Activated T-cell treated with anti-CD3 and anti-CD28 coated beads for 1 hour (primary cell): ENCODE measurements at places on chromosomes 7 and 10.

GRCh38 chr7:122148878-122149277 is 4.8 kb upstream of the AASS start:
- DNase-seq, result no peak

GRCh38 chr10:1356349-1356748 is 300.2 kb downstream of the WDR37 start:
- DNase-seq, result no peak

- DNase-seq, result no peak
Observed at GRCh38 chr7:144481833-144482232, 78.3 kb upstream of the NOBOX start.

DNA sequence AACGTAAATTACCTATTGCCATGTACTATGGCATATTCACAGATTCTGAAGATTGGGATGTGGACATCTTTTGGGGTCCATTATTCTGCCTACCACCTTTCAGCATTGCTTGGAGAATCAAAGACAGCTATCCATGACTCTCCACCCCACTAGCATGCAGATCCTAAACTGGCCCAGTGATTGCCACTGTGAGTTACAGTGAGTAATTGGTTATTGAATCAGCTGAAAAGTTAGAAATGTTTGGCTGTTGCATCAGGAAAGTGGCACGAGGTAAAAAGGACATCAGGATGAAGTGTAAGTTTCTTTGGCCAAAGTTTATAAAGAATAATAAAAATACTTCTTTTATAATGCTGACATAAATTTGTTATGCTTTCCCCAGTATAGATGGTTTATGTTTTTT is 148.2 kb upstream of the ETV1 start:
- no peak for DNase-seq

DNA sequence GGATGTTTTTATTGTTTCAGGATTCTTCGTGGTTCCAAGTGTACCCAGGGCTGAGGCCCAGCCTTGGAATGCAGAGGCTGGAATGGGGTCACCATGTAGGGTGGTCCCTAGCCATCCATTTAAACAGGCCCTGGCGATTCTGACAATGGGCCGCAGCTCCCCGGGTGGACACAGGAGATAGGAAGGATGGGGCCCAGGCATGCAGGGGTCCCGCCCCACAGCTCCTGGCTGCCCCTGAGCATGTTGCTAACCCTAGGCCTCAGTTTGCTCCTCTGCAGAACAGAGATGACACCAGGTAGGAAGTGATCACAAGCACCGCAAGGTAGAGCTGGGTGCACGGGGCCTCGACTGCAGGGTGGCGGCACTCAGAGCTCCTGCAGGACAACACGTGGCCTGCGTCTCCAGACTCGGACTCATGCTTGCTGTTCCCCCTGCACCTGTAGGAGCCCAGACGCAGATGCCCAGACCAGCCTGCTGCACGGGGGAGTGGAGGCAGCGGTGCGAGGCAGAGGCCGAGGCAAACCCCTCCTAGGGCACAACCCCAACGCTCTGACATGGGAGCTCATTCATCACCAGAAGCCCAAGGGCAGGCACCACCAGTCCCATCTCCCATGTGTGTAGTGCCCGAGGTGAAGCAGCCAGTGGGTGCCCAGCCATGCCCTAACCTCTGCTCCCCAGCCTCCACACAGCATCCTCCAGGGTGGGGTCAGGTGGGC is 25.5 kb downstream of the VIPR2 start:
- no peak for DNase-seq

GRCh38 chr7:109029866-109030265 is 460.2 kb downstream of the DNAJB9 start:
- DNase-seq, result no peak

DNA sequence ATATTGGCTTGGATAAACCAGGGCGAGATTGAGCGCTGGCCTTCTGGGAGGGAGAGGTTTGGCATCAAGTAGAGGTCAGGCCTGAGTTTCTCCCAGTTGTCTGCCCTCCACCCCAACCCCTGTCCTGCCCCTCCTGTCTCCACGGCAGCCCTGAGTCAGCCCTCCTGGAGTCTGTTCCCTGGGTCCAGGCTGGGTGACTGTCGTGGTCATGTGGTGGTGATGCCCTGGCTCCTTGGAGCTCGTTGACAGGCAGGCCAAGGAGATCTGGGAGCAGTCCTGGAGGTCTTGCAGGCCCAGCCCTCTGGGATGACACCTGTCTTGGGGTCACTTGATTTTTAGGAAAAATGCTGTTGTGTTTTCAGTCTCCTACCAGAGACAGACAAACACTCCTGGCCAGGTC is 53.6 kb upstream of the PODXL start:
- no peak for DNase-seq

GRCh38 chr7:27398851-27399250 is 156.2 kb downstream of the EVX1 start:
- no peak for DNase-seq

GRCh38 chr7:47978790-47979144 is 648 bp downstream of the HUS1 start:
- DNase-seq, result no peak

GRCh38 chr7:113801751-113802150 is 117.1 kb downstream of the PPP1R3A start:
- DNase-seq, result no peak

GRCh38 chr7:29547421-29547820 is 16.2 kb upstream of the PRR15 start:
- no peak for DNase-seq

DNA sequence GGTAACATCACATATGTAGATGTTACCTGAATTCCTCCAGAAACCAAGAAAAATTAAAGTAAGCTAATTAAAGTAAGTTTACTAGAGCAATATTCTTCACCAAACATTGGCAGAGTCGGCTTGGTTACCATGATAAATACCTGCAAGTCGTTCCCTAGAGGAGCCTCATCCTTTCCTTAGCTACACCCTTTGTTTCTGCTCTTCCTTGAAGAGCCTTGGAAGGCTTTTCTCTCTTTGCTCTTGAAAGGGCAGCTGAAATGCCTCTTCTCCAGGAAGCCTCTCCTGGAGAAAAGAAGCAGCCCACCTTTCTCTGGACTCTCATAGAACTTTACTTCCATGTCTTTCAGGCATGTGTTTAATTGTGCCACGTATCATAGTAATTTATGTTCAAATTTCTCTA is 34.9 kb upstream of the CALD1 start:
- no peak for DNase-seq

DNA sequence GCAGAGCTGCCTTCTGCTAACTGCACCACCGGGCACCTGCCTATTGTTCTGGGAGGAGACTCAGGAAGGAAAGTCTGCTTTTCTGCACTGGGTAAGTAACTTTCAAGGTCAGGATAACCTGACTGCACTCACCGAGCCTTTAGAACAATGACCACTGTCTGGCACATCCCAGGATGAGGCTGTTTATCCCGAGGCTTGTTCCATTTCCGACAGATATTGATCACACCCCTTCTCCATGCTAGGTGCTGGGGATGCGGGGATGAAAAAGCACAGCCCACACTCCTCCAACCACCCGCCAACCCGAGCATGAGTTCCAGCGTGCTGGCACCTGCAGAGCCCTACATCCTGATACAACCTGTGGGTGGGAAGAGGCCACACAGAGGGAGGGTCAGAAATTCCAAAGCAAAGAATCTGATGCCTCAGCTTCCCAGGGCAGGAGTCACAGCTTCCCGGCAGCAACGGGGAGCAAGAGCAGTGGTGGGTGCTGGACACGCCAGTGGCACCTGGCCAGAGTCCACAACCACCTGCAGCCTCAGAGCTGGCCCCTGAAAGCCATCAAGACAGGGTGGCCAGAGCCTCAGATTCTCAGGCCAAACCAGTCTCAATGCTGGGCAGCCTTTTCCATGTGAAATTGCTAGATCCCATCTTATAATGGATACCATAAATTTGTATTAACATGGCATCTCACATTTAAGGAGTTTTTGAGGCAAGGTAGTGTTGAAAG is 34.9 kb upstream of the CNPY1 start:
- DNase-seq, result no peak

DNA sequence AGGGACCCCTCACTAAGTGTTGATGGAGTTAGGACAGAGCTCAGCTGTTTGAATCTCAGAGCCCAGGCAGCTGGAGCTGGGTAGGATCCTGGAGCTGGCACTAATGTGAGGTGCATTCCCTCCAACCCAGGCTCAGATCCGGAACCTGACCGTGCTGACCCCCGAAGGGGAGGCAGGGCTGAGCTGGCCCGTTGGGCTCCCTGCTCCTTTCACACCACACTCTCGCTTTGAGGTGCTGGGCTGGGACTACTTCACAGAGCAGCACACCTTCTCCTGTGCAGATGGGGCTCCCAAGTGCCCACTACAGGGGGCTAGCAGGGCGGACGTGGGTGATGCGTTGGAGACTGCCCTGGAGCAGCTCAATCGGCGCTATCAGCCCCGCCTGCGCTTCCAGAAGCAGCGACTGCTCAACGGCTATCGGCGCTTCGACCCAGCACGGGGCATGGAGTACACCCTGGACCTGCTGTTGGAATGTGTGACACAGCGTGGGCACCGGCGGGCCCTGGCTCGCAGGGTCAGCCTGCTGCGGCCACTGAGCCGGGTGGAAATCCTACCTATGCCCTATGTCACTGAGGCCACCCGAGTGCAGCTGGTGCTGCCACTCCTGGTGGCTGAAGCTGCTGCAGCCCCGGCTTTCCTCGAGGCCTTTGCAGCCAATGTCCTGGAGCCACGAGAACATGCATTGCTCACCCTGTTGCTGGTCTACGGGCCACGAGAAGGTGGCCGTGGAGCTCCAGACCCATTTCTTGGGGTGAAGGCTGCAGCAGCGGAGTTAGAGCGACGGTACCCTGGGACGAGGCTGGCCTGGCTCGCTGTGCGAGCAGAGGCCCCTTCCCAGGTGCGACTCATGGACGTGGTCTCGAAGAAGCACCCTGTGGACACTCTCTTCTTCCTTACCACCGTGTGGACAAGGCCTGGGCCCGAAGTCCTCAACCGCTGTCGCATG is 5.2 kb downstream of the CHPF2 start:
- no peak for DNase-seq

DNA sequence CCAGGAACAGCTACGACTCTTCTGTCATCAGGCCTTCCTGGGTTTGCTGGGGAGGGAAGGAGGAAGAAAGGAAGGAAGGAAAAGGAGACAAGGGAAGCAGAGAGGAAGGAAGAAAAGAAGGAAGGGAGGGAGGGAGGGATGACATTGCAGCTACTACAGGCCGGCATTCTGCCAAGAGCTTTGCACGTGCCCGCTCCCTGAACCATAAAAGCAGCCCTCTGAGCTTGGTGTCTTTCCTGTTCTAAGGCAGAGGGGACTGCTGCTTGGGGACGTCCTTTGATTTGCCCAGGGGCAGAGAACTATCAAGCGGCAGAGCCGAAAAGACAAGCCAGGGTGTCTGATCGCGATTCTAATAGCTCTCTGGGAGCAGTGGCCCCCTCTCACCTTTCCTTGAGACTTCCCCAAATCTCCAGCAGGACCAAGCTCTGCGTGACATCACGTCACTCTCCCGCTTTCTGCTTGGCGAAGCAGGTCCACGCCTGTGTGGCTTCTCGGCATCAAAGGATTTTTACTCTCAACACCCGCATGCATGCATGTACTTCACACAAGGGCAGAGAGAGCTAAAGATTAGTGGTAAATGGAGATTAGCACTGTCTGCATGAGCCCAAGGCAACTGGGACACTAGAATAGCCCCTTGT is 167.8 kb upstream of the AUTS2 start:
- DNase-seq, result no peak

DNA sequence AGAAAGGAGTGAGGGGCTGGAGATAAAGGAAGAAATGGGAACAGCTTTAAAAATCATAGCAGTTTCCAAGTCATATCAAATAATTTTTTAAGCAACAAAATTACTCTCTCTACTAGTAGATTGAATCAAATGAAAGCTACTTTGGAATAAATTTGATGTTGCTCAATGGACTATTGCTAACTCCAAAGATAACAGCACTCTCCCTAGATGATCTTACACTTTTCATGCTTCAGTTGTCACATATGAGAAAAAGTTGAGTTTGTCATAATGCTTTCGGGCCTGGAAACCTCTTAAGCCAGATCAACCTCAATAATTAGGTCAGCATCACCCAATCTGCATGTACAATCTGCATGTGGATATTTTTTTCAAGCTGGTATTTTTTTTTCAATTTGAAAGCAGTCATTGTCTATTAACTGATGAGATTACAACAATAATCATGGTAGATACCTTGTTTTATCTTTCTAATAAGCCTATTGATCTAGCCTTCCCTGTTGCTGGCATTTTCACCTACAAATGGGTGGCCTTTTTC is 31.3 kb downstream of the LIPJ start:
- DNase-seq, result no peak

DNA sequence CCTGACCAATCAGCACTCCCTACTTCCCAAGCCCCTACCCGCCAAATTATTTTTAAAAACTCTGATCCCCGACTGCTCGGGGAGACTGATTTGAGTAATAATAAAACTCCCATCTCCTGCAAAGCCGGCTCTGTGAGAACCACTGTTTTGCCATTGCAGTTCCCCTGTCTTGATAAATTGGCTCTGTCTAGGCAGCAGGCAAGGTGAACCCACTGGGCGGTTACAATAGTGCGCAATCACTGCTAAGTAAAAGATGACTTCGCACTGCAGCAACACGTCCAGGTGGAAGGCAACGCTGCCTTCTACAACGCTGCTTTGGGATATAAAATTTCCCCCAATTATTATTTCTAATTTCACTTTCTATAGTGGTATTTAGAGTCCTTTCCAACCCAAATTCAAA is 8.9 kb downstream of the SLC37A3 start:
- no peak for DNase-seq

- no peak for DNase-seq
Observed at GRCh38 chr10:119344381-119344780, 137.0 kb downstream of the GRK5 start.

DNA sequence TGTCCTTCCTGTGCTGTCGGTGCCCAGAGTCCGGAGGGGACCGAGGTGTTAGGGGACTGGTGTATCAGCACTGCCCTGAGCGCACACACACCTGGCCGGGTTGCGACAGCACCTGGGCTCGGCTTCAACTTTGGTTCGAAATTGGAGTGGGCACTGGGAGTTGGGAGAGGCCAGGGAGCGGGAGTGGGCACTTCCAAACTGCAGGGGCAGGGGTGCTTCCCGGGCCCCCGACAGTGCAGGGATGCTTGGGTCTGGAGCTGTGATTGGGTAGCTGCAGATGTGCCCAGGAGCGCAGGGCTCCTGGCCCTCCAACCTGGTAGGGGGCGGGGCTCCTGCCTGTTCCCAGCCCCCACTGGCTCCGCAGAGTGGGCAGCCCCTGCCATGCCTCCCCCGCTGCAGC is 7.7 kb downstream of the BBS9 start:
- no peak for DNase-seq

DNA sequence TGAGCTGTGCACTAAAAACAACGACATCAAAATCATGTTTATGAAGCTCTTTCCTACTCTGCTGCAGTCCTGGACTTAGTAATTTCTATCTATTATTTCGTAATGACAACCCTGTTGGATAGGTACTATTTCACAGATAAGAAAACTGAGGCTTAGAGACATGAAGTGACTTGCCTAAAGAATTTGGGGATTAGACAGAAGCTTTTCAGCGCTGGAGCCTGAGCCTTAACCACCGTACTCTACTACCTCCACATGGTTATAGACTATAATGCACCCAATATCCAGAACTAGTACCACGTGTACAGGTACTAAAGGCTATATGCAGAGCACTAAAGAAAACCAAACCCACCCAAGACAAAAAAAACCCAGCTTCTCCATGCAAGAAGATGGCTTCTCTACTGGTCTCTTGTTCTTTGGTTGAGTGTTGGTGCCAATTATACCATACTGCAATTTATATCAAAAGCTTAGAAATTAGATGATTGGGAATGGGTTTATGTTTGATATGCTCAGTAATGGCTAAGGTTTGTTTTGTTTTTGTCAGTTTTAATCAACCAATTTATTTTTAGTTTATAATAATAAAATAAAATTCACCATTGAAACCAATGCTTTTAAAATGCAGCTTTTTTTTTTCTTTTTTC is 6.5 kb upstream of the SNX10 start:
- DNase-seq, result no peak
